ENCODE measurements at places on chromosomes 1 and 21.

DNA sequence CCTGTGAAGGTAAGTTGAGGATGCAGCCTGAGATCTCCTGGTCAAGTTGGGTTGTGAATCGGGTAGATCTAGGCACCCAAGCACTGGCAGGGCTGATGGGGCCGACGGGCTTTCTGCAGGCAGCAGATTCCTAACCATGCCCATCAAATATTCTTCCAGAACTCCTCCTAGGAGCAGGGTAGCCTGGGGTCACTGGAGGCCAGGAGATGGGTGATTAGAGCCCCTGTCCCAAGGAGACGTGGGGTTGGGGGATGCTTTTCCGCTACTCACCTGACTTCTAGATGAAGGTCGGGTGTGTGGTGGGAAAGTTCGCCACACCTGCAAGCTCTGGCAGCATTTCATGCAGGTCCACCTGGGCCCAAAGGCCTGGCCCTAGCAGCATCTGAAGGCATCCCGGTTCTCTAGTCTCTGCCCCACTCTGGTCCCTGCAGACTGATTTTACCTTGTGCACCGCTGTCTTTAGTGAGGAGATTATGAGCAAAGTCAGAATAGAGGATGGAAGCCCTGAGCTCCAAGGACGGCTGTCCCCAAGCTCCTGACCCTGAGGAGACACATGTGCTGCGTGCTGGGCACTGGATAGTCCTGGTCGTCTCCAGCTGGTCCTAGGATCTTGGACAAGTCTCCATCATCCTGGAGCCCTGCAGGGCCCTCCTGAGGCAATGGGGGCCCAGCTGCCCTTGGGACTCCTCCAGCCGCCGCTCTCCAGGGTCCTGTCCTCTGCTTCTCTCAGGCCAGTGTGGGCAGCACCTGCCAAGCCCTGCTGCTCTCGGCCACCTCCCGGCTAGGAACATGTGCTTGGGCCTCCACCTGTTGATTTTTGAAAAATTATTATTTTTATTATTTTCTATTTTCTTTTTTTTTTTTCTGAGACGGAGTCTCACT lies 21.8 kb upstream of the C2CD2 start:
- DNase-seq = no peak

DNA sequence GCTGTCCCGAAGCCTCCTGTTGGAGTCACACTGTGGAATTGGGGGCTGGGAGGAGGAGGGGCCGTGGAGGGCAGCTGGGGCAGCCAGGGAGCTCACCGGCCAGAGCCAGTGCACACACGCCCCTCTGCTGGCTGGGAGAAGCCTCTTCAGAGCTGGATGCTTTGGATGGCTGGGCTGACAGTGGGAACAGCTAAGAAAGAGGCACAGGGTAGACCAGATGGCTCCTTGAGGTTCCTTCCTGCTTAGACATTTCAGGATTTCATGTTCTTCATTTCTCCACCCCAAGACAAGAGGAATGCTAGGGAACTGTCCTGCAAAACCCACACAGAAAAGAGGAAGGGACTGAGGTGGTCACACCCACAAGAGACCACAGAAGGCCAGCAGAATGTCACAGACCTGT lies 254.8 kb upstream of the VAMP3 start:
- DNase-seq = no peak

DNA sequence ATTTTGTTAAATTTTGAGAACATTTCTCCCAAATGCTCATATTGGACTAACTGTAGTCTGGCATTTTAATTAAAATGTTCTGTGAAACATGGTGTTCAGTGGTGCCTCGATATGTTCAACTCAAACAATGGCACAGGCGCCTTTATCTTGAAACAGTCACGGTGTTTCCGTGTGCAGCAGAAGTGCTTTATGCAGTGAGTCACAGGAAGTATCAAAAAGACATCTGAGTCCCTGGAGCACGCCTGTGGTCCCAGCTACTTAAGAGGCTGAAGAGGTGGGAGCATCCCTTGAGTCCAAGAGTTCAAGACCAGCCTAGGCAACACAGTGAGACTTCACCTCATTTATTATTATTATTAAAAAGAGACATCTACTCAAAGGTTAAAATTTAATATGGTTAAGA lies 52.2 kb downstream of the GREM2 start:
- no peak for DNase-seq

DNA sequence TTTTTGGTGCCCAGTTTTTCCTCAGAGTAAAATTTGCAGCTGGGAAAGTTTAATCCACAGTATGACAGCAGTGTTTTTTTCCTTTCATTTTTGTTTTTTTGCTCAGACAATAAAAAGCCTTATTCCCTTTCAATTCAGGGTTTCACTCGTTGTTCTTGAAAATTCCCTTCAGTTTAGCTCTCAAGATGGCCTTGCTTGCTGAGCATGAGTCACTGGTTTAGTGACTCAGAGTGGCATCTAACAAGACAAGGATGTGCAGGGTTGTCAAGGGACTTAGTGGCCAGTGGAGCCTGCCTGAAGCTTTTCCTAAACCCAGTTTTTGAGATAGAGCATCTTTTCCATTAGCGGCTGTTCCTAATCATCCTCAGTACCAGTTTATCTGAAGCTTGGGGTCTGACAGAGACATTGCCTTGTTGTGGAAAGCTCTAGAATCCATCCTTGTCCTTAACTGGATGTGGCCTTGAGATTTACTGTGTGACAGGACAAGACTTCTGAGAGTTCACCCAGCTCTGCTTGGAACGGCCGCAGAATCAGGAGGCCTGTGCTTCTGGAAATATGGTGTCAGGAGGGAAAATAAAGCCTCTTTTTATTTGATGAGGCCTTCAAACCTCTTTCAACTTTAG lies 48.4 kb upstream of the DNAJC6 start:
- DNase-seq = peak; percentile 17

GRCh38 chr1:173572201-173572873 lies 30.5 kb downstream of the SLC9C2 start:
- DNase-seq = no peak

DNA sequence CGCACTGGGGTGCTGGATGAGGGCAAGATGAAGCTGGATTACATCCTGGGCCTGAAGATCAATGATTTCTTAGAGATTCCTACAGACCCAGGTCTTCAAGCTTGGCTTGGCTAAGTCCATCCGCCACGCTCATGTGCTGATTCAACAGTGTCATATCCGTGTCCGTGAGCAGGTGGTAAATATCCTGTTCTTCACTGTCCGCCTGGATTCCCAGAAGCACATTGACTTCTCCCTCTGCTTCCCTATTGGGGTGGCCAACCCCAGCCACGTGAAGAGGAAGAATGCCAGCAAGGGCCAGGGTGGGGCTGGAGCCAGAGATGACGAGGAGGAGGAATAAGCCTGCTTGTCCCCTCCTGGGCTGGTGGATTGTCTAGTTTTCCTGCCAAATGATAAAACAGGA lies 2.2 kb upstream of the CBR3 start:
- DNase-seq = no peak

DNA sequence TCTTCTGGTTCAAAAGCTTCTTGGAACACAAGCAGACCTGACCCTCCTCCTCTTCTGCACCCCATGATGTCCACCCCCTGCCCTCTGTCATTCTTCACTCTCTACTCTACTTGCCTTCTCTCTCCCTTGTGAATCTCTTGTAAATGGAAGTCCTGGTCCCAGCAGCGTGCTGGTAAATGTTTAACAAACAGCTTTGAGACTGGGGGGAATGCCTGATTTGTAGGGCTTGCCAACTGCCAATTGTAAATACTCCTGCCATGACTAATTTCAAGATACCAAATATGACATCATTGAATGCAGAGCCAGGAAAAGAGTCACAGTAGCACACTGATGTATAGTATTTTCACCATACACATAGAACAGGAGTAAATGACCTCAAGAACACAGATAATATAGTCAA lies 40.9 kb upstream of the LRRN2 start:
- DNase-seq = no peak

DNA sequence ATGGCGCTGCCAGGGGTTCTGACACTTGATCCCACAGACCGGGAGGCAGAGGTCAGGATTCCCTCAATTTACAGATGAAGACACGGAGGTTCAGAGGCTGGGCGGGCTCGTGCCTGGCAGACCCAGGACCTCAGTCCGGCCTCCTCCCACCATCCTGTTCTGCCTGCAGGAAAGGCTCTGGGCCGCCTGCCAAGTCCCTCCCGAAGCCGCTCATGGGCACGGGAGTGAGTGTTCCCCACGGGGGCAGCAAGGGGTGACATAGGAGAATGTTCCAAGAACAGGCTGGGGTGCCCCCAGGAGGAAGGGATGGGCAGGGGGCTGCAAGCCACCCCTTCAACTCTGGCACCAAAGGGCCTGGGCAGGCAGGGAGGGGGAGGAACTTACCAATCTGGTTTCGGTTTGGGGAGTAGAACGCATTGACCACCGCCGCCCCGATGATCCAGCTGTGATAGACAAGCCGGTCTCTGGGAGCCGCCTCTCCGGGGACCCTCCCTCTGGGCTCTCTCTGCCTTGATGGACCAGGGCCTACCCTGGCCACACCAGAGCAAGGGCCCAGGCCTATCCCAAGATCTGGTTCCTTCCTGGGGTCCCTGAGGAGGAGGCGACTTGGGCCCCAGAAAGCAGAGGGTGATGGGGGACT lies 7.5 kb downstream of the PRXL2B start:
- DNase-seq = no peak

GRCh38 chr1:45375104-45376090 lies 35.2 kb upstream of the MUTYH start:
- DNase-seq = no peak

DNA sequence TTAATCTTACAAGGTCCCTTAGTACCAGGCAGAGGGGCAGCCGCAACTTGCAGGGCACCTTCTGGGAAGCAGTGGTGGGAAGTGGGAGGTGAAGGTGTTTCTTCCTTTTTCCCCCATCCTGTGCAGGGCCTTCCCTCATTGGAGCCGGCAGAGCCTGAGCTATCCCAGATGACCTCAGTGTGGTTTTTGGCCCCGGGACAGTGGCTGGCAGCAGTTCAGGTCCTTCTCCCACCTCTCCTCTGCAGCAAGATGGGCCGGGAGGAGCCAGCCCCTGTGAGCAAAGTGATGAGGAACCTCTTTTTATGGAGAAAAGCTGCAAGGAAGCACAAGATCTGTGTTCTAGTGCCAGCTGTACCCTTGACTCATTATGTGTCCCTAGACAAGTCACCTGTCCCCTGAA lies 6.8 kb downstream of the PFKFB2 start:
- no peak for DNase-seq

DNA sequence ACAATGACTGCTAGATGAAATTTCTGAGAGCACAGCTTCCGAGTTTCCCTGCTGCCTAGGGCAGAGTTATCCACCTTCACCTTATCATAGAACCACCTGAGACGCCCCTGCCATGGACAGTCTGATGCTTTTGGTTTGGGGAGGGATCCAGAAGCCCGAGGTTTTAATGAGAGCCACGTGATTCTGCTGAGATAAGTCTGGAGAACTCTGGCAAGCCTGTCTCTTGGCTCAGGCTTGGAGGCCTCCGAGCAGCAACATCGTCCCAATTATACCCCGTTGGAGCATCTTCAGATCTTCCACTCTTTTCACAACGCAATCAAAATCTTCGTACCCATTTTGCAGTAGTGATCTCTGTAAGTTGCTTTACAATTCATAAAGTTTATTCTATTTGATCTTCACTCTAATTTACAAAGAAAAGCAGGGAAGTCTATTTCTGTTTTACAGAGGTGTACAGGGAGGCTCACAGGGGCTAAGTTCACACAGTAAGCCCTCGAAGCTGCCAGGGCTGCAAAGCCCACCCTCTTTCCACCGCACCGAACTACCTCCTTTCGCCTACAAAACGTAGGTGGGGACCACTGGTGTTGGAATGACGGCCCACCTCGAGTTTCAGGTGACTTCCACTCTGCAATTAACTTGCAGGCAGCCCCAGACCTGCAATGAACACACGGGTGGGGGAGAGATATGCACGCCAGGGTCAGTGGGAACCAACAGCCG lies 513 bp upstream of the HHAT start:
- no peak for DNase-seq

DNA sequence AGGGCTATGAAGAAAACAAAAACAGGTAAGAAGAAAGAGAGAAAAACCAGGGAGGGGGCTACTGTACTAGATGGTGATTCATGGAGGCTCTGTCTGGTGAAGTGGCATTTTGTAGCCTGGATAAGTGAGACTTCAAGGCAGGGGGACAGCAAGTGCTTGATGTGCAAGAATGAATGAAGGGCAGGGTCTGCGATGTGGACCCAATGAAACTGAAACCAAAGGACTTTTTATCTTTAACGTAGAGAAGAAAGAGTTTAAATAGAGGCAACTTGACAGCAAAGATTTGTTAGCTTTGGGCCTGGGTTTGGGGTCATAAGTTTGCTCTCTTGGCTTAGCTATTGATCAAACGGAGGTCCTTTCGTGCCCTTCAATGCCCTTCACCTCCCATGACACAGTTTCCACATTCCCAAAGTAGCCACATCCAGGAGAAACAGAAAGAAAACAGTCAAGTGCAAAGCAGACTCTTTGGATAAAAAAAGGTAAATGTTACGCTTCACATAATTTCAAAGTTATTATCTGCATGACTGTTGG lies 291.0 kb downstream of the GRIK1 start:
- no peak for DNase-seq

GRCh38 chr1:75632350-75632949 lies 21.5 kb upstream of the SLC44A5 start:
- no peak for DNase-seq

DNA sequence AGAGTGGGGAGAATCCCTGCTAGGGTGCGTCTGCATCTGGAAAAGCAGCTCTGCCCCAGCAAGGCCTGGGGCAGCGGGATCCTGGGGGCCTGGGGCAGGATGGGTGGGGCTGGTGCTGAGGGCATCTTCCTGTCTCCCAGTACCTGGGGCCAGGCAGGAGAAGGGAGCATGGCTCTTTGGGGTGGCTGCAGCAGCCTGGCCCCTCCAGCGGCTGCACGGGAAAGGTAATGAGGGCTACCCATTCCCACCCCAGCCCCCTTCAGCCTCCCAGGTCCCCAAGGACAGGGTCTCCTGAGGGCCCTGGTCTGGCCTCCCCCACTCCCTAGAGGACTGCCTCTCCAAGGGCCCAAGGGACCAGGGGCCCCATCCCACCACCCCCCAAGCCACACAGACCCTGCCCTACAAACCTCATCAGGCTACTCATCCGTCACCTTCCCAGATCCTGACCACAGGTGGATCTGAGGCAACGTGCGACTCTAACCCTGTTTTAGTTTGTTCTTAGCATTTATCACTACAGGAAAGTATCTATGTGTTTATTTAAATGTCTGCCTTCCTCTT lies 910 bp upstream of the ANKRD65 start:
- no peak for DNase-seq

DNA sequence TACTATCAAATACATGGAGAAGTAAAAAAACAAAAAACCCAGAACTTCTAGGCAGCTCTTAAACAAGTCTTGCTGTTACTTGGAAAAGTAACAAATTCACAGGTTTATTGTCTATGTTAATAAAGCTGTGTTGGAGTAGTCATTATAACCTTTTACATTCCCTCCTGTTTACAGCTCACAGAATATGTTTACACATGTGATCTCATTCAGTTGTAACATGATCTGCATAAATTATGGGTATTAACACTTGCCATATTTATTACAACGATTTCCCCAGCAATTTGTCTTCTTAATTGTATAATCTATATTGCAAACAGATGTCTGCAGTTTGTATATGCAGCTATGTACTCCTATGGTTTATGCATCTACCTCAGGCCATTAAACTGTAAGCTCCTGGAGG lies 28.6 kb downstream of the ERG start:
- DNase-seq = no peak

- no peak for DNase-seq
Observed at GRCh38 chr1:113991467-113991997, 12.3 kb downstream of the OLFML3 start.

- no peak for DNase-seq
Observed at GRCh38 chr1:167463080-167463479, 55.2 kb downstream of the CD247 start.

- DNase-seq = no peak
Observed at GRCh38 chr1:2312515-2313301, 78.6 kb downstream of the MORN1 start.

GRCh38 chr21:37700641-37701202 lies 215.5 kb downstream of the KCNJ6 start:
- peak; percentile 5 for DNase-seq
